ENCODE measurements at places on chromosomes 16 and 17.

DNA sequence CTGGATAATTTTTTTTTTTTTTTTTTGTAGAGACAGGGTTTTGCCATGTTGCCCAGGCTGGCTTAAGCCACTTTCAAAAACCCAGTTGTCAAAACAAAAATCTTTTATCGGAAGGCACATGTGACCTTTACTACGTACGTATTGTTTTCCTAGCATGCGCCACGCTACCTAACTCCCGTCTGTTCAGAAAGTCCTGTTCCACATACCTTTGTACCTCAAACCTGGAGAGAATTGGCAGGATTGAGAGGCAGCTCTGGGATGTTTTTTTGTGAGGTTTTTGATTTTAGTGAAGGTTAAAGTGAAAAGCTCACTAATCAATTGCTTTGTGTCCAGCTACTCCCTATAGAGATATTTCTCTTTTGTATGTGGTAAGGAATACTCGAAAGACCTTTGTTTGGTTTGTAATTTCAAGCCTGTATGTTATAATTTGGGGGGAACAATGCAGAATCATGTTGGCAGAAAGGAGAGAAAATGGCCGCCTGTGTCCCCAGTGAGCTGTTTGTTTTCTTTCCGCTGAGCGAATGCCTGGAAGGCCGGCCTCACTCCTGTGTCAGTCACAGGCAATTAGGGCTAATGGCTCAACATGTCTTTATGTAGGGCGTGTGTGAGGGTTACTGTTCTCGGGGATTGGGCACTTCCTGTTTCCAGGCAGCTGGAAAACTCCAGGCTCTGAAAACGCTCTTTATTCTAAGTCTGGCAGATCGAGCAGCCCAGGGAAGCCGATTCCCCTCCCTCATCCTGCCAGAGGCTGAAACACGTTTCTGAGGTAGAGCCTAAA, 60.8 kb upstream of the CLEC18A start:
- no peak for DNase-seq

- DNase-seq, result no peak
These were observed 13.9 kb upstream of the PSMC3IP start for GRCh38 chr17:42591411-42591810.

DNA sequence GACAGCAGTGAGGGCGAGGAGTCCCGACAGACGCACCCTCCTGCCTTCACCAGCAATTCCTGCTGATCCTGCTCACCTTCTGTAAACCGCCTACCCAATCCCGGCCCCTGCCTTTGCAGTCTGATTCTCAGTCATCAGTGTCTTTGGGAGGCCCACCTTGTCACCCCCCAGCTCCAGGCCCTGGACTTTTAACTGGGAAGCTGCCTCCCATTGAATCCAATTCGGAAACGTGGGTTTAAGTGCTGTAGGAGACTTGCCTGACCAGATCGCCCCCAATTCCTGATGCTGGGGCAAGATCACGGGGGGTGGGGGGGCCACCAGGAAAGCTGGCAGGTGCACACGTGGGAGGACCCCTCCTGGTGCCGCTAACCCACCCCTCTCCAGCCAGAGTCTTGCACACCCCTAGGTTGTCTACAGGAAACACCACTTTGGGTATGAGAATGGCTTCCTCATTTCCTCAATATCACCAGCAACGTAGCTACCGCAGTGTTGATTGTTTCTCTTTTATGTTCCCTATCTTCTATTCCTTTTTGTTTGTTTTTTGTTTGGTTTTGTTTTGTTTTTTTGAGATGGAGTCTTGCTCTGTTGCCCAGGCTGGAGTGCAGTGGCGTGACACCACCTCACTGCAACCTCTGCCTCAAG, 46.6 kb upstream of the CMIP start:
- no peak for DNase-seq

- no peak for DNase-seq
These were observed 106.4 kb upstream of the TOB1 start for GRCh38 chr17:50972577-50972976.

- DNase-seq, result no peak
These were observed 434.0 kb upstream of the MON1B start for GRCh38 chr16:76756951-76757350.

- DNase-seq, result no peak
These were observed 48.5 kb upstream of the HS3ST3A1 start for GRCh38 chr17:13650096-13650675.

Data from activated CD8-positive, alpha-beta memory T cell treated with anti-CD3 and anti-CD28 coated beads for 4 hours (primary cell).